ENCODE measurements at places on chromosomes 7 and 10. TPM values are rescaled to one million over a fixed set of nuclear protein-coding genes. Genes with fewer than 3 reads are reported as not detected.

DNA sequence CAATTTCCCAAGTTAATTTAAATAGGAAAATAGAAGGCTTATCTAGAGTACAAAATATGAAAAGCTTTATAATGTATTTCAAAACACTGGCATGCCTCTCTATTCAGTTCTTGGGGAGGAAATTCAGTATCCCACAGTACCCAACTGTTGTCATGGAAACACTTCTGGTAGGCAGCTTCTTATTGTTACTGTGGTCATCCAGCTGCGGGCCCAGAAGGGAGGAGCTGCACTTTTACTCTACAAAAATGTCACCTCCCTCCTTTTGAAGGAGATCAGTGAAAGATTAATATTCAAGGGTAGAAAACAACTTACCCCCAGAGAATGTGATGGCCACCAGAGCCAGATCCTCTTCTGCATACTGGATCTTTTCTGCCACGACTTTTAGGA, 202.8 kb downstream of the RAPGEF5 start:
- no peaks in the 10 kb centered on the region for H3K4me1 ChIP-seq
- H3K36me3 ChIP-seq: peaks cover 86% of the 10 kb centered on the region
- DNase-seq: no peak
- H3K27me3 ChIP-seq: no peaks in the 10 kb centered on the region

- H3K4me3 ChIP-seq: no peak overlapping the region
- DNase-seq: no peak
Observed at GRCh38 chr10:72704117-72704516, 12.2 kb downstream of the MCU start.

- H3K27ac ChIP-seq: peak overlapping the region; percentile 100
- peaks cover 50% of the 10 kb centered on the region for H3K4me1 ChIP-seq
- no peak for DNase-seq
- H3K27me3 ChIP-seq: no peaks in the 10 kb centered on the region
- H3K4me3 ChIP-seq: peak overlapping the region; percentile 99
Observed at GRCh38 chr7:975702-976473, 539 bp upstream of the COX19 start.

Gene TUBGCP2
- 58.7 TPM for total RNA-seq

Gene GCK
- 0.29 TPM for total RNA-seq

Gene NCF1
- total RNA-seq: 93.3 TPM
